Lung (tissue), 17 donors: ENCODE measurements at places on chromosomes 1 and 21.
A peak's percentile ranks its signal among the peaks of the same experiment; 100 is the strongest.

- DNase-seq: no peak
Observed at GRCh38 chr21:44413566-44414290, 41.6 kb upstream of the LRRC3 start.

DNA sequence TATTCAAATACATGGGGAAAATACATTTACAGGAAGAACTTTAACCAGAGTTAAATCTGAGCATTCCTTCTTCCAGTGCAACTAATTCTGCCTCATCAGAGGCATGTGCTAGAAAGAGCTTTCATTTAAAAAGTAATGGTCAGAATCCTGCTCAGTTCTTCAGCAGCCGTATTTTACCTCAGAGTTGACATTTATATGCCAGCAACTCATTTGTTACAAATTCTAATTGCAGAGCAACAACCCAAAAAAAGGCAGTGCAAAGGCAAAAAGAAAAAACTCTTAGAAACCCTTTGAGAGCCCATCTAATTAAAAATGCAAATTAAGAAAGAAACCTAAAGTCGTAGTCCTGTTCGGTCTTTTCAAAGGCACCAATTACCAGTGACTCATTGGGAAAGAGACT, 392.5 kb downstream of the PBX1 start:
- DNase-seq: no peak

- DNase-seq: no peak
Observed at GRCh38 chr1:84774669-84775534, 84.6 kb upstream of the SSX2IP start.

DNA sequence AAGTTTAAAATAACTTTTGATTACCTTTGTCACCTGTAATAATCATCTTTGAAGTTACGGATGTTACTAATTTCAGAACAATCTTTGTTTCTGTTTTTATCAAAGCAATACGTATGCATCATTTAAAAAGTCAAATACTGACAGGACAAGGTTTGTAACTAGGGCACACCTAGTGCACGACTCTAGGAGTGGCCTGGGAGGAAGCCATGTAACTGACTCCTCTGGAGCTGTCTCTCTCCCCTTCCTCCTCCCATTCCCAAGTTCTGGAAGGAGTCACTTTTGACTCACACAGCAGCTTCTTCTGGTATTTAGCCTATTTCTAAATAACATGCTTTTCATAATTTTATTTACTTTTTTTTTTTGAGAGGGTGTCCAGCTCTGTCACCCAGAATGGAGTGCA, 11.8 kb upstream of the RAP1GAP start:
- no peak for DNase-seq

- DNase-seq: no peak
Observed at GRCh38 chr1:202014915-202015661, 4.7 kb downstream of the ELF3 start.

GRCh38 chr1:53107570-53108322, 34.7 kb downstream of the SLC1A7 start:
- no peak for DNase-seq

- no peak for DNase-seq
Observed at GRCh38 chr21:35968564-35968963, 91.8 kb downstream of the SETD4 start.

- DNase-seq: no peak
Observed at GRCh38 chr1:43410571-43410970, 20.9 kb downstream of the SZT2 start.

DNA sequence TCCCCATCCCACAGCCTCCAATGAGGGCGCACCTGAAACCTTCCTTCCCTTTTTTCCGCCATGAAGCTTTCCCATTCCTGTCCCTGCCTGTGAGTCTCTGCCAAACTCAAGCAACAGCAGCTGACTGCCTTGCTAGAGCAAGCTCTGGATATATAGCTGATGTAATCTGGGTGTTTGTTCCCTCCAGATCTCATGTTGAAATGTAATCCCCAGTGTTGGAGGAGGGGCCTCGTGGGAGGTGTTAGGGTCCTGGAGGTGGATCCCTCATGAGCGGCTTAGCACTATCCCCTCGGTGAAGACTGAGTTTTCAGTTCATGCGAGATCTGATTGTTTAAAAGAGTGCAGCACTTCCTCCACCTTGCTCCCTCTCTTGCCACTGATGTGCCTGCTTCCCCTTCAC, 204.4 kb upstream of the MAP1LC3C start:
- DNase-seq: no peak

GRCh38 chr1:204171751-204172178, 5.6 kb upstream of the REN start:
- DNase-seq: no peak

DNA sequence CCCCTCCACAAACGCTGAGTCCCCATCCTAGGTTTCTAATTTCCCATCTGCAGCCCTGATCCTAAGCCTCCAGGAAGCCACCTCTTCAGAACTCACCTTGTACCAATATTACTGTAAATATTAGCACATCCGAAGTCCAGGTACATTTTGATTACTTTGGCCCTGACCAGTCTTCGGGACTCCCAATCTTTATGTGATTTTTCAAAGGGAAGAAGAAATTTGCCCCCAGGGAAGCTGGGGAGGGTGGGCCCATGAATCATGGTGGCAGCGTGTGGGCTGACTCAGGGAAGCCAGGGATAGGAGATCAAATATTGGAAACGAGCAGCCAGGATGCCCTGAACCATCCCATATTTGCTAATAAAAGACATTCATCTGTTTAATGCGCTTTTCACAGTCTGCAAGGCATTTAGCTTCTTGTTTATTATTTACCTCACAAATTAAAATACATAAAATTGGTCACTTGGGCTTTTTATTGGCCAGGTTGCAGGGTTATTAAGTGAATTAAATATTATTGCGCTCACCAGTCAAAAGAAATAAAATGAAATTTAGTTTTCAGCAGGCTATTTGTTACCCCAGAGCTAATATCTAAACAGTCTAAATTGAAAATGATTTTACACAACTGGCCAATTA, 46.6 kb downstream of the KIAA0040 start:
- DNase-seq: no peak

GRCh38 chr1:167392200-167392696, 126.1 kb downstream of the CD247 start:
- no peak for DNase-seq

GRCh38 chr1:42321731-42322130, 13.3 kb downstream of the FOXJ3 start:
- DNase-seq: no peak

DNA sequence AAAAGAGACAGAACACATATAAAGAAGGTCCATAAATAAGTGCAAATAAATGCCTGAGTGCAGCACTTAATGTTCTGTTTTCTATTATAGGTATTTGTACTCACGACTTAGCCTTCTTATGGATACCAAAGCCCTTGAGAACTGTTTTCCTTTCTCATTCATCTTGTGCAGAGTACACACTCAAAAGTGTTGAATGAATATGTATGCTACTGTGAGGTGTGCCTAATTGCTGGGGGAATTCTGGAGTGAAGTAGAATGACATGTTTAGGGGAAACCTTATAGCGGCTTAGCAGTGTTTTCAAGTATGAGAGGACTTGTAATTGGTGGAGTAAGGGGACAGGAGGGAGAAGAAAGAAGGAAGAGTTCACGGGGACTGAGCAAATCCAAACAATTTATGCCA, 157.6 kb downstream of the CACNA1E start:
- peak; percentile 27 for DNase-seq

DNA sequence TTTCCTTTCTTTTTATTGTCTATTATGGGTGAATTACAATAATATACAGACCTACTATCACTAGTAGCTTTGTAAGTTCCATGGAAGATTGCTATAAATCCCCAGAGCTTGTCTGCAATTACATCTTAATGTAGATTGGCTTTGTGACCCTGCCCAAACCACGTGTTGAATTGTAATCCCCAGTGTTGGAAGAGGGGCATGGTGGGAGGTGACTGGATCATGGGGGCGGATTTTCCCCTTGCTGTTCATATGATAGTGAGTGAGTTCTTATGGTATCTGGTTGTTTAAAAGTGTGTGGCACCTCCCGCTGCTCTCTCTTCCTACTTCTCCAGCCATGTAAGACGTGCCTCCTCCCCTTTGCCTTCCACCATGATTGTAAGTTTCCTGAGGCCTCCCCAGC, 34.9 kb upstream of the CDC42BPA start:
- DNase-seq: no peak

- DNase-seq: no peak
Observed at GRCh38 chr1:191582169-191582568, 576.1 kb upstream of the RGS18 start.

- DNase-seq: no peak
Observed at GRCh38 chr21:35401476-35401875, 352.4 kb upstream of the RUNX1 start.

GRCh38 chr1:41401899-41402298, 40.7 kb downstream of the FOXO6 start:
- DNase-seq: no peak

DNA sequence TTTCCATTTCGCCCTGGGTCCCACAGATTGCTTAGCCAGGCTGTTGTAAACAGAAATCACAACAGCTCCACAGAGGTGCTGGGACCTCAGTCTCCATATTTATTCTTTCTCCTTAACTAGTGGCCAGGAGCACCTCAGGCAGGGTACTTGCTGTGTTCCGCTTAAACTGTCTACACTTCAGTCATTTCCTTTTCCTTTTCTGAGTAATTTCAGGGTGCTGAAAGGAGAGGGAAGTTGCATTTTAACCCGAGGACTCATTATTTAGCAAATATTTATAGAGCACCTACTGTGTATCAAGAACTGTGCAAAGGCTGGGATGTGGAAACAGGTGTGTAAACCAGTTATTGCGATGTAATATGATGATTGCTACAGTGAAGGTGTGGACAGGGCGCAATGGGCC, 41.9 kb downstream of the ACP6 start:
- no peak for DNase-seq

DNA sequence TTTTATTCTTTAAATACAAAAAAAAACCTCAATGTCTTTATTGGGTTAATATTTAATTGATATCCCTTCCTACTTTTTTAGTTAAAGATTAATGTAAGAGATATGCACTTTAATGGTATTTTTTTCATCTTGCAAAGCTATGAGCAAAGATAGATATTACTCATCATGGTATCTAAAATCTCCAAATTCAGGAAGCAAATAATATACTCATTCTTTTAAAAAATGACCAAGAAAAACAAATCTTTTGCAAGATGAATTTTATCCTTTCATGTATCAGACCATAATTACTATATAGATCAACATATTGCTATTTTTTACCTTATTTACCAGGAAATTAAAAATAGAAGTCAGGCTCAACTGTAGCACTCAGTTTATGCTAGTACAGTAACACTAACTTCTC, 330.4 kb downstream of the KCNT2 start:
- DNase-seq: no peak

- DNase-seq: no peak
Observed at GRCh38 chr1:228768355-228769000, 33.2 kb downstream of the RHOU start.

DNA sequence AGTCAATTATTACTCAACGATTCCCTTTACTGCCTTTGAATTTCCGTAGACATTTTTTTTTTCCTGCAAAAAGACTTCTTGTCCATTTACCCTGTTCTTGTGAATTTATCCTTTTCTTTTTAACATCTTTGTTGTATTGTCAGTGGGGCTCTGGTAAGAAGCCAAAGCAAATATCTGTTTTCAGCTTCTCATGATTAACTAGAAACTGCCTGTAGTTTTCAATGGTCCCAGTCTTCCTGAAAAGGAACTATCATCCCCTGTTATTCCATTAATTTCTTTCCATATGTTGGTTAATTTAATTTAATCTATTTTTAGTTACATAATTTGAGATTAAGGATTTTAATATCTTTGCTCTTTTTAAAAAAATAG, 28.0 kb downstream of the SH3BGR start:
- no peak for DNase-seq

DNA sequence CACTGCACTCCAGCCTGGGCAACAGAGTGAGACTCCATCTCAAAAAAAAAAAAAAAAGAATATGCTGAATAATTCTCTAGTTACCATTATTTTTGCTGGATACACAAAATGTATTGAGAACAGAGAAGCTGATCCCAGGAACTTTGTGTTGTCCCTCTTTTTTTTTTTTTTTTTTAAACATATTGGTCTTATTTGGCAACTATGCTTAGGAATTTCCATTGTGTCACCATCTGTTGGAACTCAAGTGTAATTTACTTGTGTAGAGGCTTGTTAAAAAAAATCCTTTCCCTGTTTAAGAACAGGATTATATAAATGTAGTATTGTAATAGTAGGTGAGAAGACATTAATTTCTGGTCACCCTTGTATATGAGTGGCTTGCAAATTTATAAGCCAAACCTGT, 28.6 kb downstream of the CAMSAP2 start:
- DNase-seq: peak; percentile 64

GRCh38 chr1:19455353-19455752, 30.0 kb downstream of the CAPZB start:
- DNase-seq: no peak

- DNase-seq: no peak
Observed at GRCh38 chr1:24707687-24708086, 37.6 kb upstream of the CLIC4 start.

DNA sequence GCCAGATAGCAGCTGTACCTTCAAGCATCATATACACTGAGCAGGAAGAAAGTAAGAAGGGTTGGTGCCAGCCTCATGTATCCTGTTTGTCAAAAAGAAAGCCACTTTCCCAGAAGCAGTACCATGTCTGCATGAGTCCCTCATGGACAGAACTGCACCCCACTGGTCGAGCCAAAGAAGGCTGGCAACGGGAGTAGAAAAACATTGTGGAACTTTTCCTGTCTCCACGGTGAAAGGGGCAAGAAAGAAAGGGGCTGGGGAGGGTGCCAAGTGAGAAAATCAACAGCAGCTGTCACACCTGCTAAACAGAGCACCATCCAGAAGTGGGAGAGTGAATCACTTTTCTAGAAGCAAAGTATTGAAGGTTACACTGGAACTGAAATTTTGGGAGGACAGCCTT, 621.7 kb downstream of the LMO4 start:
- no peak for DNase-seq

GRCh38 chr1:242025681-242026080, 26.8 kb upstream of the MAP1LC3C start:
- DNase-seq: no peak

- peak; percentile 25 for DNase-seq
Observed at GRCh38 chr1:210448297-210448892, 119.7 kb downstream of the HHAT start.

DNA sequence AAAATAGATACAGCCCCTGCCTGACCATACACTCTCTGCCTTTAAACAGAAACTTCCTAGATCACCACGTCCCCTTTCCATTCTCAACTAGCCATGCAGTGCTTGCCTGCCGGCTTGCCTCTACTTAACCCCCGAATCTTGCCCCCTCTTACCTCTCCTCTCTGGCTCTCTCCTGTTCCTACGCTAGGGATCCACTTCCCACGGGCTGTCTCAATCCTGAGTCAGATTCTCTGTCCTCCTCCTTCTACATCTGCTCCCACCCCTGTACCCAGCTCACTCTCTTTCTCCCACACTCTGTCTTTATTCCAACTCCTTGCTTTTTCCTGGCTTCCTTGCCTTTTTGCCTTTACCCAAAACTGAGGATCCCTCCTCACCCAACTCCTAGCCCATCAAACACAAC, 29.3 kb downstream of the ATF3 start:
- DNase-seq: no peak
